ENCODE measurements at places on chromosomes 7 and 10.
A peak's percentile ranks its signal among the peaks of the same experiment; 100 is the strongest.

DNA sequence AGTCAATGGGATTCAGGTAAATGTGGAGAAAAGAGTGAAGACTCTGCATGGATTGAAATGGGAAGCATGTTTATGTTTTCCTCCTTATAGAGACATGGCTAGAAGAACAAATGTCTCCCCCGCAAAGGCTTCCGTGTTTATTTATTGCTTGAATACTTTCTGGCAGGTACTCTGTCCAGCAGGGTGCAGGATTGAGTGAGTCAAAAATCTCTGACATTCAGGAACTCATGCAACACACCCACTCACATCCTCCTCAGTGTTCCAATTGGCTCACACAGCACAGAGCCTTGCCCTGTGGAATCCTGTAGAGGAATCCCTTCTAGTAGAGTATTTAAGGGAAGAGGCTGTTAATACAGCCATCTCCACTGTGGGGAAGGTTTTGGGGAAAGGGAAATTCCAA is 290.3 kb upstream of the VWC2 start:
- DNase-seq: no peak

DNA sequence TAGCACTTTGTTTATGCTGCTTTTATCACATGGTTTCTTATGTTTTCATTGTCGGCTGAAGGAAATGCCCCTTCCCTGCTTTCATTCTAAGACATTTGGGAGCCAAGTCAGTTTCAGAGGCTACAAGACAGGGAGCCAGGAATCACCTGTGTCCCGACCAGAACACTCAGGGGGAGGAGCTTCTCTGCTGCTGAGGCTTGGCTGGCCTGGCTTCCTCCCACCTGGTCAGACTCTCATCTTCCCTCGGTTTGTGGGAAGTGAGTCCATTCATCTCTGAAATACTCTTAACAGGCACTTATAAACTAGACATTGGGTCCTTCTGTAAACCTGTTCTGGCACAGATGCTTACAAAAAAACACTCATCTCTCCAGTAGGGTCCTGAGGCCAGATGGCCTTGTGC is 19.6 kb upstream of the GOLGA7B start:
- DNase-seq: no peak

DNA sequence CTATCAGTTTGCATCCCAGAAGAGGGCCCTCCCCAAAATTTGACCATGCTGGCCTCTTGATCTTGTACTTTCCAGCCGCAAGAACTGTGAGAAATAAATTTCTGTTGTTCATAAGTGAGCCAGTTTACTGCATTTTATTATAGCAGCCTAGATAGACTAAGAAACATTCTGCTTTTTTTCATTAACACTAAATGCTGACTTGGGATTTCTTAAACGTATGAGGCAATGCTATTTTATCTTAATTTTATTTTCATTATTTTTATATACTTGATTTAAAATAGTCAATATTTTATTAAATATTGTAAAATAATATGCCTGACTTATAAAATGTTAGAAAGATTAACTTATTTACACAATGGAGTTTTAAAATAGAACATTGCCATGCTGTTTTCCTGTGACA is 341.8 kb upstream of the CNTNAP2 start:
- DNase-seq: no peak

GRCh38 chr7:140058517-140058916 is 4.2 kb downstream of the PARP12 start:
- no peak for DNase-seq

GRCh38 chr10:2122431-2123124 is 385.3 kb upstream of the ADARB2 start:
- DNase-seq: no peak

GRCh38 chr10:58017719-58018367 is 249.9 kb downstream of the IPMK start:
- DNase-seq: no peak

GRCh38 chr10:11095374-11095801 is 77.7 kb downstream of the CELF2 start:
- no peak for DNase-seq

GRCh38 chr10:29160150-29160617 is 128.7 kb upstream of the LYZL1 start:
- no peak for DNase-seq

DNA sequence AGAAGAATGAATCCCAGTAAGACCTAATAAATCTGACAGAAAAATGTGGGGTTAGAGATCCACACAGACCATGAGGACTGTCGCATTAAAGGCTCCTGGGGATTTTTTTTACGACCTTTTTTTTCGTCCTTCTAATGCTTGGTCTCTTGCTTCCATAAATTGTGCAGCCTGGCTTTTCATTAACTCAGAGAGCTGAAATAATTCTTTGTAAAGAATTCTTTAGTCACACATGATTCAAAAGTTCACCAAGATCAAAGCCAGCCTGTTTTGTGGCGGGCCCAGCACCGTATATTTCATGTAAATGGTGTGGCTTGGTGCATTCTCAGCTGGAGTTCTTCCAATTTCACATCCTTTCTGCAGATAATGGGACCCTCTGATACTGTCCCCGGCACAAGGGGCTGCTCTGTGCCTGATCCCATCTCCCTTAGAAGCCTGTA is 206.6 kb upstream of the BMPER start:
- DNase-seq: no peak

DNA sequence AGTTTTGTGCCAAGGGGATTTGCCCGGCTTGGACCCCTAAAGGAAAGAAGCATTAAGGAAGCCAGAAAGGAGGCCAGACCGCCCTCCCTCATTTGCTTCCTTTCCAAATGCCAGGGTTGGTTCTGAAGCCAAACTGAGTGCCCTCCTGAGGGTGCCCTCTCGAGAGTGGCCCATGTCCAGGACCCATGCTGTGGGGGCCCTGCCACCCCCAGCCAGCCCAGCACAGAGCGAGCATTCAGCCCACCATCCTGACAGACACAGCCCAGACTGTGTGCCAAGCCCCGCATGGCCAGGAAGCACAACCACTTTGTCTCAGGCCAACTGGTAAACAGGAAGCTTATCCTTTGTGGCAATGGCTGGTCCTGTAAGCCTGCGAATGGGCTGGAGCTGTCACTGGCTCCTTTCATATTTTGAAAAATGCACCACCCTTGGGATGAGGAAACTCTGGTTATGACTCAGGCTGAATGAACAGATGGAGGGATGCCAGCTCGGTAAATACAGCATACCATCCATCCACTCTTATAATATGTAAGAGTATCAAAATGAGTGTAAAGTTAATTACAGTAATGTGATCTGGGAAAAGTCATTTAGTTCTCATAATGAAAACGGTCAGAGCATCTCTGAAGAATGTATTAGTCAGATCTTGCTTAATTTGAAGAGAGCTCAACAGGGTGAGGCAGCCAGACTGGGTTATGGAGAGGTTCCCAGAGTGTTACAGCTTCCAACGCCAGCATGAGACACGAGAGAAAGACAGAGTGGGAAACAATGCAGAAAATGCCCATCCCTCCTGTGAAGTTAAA is 65.0 kb downstream of the STK17A start:
- DNase-seq: peak; percentile 50

- DNase-seq: no peak
Measured at GRCh38 chr7:11681461-11681860, 150.5 kb downstream of the THSD7A start.

GRCh38 chr10:20598590-20598989 is 298.5 kb downstream of the NEBL start:
- no peak for DNase-seq

- no peak for DNase-seq
Measured at GRCh38 chr7:26655781-26656180, 208.6 kb downstream of the SKAP2 start.

DNA sequence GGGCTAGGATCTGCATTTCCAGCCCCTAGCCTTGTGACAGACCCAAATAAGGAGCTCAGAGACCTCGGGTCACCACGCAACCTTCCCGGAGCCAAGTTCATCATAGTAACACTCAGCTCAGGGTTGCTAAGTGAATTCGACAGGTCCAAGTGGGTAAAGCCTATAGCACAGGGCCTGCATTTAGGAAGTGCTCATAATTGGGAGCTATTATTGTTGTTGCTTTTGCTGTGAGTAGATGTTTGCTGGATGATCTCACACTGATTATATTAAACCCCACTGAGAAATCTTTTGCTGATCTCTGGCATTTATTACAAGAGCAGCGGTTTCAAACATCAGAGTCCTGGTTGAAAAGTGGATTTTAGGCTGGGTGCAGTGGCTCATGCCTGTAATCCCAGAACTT is 20.3 kb upstream of the SAR1A start:
- no peak for DNase-seq

GRCh38 chr10:124953421-124953820 is 11.5 kb downstream of the ZRANB1 start:
- no peak for DNase-seq

DNA sequence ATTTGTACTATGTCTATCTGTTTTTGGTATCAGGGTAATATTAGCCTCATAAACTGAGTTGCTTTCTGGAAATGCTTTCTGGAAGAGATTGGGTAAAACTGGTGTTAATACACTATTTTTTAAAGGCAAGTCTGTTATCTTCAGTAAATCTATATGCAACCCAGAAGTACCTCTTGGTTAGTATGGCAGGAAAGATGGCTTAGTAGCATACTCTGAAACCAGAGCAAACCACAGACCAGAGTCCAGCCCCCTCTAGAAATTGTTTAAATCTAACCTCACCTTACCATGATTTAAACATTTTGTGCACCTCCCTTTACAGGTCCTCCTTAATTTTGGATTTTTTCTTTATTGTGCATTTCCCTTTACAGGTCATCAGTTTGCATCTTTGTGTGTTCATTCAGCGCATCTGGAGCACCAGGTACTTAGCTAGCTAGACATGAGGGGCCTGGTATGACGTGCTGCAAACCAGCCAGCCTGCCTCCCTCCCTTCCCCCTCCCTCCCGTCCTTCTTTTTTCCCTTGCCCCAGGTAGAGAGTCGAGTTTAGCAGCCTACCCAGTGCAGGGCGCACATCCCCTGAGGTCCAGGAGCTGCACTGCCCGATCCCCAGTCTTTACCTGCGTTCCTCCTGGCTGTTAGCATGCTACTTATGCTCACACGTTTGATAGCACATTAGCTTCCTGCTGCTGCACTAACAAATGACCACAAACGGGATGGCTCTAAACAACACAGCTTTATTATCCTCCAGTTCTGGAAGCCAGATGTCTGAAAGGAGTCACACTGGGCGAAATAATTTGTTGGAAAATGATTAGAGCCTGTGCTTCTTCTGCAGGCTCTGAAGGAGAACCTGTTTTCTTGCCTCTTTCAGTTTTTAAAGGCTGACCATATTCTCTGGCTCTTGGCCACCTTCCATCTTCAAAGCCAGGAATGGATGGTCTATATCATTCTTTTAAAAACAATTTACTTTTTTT is 299.9 kb upstream of the HABP2 start:
- DNase-seq: no peak

DNA sequence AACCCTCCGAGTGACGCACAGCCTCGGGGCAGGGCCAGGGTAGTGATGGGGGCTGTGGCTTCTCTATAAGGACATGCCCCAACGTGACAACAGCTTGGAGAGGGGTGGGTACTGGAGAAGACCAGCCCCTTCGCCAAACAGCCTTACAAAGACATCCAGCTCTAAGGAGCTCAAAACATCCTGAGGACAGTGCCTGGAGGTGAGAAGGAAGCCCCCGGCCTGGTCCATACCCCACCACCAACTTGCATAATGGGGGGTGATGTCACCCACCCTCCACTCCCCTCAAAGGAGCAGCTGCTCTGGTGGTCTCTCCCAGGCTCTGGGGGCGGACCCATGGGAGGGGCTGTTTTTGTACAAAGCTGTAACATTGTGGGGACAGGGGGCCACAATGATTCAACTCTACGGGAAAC is 15.1 kb downstream of the PRSS2 start:
- peak; percentile 93 for DNase-seq

DNA sequence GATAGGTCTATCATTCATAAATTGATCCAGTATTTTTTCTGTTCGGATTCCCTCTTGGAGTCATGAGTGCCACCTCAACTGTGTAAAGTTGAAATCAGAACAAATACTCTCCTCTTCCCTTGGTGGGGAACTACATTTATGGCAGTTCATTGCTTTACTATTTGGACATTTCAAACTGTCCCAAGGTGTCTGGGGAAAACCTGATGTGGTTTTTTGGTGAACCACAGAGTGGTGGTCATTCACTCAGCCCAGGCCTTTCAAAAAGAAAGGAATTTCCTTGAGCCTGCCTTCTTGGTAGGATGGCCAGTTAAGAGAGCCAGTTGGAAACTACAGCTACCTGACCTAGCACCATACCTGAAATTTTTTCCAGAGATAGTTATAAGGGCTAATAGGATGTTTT is 59.0 kb downstream of the ABCB1 start:
- no peak for DNase-seq

DNA sequence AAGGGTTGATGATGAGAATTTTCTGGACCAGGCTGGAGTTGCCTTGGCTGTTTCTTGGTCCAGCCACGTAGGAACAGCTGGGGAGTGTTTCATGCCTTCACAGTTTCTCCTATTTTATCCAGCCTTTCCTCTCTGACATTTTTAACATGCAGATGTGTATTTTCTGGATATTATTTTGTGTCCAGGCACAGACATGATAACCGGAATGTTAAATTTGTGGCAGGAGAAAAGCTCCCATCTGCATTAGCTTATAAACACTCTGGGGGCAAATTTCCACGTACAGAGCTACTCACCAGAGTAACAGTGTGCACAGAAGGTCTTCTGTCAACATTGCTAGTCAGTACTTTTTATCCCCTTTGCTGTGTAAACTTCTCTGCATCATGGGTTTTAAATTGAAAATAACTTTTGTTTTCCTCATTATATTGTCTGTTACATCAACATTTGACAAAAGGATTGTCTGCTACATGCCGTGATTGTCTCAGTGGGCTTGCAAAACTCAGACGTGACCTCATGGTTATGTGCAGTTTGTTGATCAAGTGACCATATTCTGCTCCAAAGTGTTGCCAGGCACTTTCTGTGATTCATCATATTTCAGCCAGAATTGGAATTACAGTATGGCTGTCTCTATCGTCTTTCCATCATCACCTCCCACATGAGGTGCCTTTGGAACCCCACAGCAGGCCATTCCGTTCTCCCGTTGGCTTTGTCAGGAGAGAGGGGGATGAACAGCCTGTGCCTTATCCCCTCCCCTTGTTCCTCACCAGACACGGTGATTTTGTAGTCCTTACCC is 41.4 kb downstream of the INSYN2A start:
- no peak for DNase-seq

DNA sequence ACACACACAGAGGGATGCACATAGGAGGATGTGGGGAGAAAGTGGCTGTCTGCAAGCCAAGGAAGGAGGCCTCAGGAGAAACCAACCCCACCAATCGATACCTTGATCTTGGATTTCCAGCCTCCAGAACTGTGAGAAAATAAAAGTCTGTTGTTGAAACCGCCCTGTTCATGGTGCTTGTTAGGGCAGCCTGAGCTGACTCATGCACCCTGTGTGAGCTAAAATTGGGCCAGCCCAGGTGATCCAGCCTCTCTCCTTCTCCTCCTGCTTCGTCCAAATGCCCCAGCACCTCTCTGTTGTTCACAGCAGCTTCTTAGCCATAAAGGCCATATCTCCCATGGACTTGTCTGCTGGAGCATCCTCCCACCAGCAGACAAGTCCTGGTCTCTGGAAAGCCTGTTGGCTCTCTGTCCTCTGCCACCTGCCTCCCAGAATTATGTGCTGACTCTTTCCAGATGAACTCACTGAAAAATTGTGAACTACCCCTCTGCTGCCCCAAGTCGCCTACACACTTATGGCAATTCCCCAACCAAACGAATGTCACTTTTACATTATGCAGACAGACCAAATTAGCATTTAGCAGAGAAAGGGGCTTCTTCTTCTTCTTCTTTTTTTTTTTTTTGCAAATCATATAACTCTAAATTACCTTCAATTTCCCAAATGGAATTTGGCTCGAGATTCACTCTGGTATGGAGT is 30.2 kb upstream of the CARD11 start:
- no peak for DNase-seq

GRCh38 chr10:17241611-17242333 is 13.7 kb downstream of the VIM start:
- no peak for DNase-seq

GRCh38 chr10:91564508-91564907 is 68.4 kb downstream of the PPP1R3C start:
- no peak for DNase-seq
